ENCODE measurements at places on chromosomes 16 and 17.

GRCh38 chr17:78044280-78044835 is 84.2 kb downstream of the TMC6 start:
- no peak for DNase-seq

- DNase-seq = no peak
Observed at GRCh38 chr16:69865701-69866100, 85.4 kb upstream of the CLEC18A start.

DNA sequence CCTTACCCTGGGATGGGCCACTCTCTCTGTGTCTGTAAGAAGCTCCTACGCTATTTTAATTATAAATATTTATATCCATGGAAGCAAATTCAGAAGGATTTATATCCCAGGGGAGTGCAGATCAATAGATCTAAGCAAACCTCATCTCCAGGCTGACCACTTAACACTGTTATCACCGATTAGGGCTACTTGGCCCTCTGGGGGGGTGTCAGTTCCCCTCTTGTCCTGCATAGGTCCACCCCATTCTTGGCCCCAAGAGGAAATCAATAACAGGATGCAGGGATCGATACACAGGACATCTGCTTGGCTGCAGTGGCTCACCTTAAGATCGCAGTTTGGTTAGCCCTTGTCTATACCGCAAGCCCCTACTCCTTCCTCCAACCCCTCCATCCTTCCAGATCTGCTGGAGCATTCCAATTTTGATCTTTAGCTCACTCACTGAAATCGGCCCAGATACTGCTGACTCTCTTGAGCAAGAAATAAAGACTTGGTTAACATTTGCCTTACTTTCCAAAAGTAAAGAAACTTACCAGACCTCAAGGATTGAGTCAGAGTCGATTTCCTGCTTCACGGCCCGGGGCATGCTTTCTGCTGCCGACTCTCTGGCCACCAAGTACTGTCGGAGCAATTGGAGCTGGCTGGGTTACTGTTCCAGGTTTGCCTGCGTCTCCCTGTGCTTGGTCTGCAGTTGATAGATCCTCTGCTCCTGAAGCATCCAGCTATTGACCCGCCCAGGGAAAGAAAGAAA is 112.3 kb upstream of the PMFBP1 start:
- no peak for DNase-seq

- no peak for DNase-seq
Observed at GRCh38 chr16:54974367-54974766, 43.7 kb downstream of the IRX5 start.

DNA sequence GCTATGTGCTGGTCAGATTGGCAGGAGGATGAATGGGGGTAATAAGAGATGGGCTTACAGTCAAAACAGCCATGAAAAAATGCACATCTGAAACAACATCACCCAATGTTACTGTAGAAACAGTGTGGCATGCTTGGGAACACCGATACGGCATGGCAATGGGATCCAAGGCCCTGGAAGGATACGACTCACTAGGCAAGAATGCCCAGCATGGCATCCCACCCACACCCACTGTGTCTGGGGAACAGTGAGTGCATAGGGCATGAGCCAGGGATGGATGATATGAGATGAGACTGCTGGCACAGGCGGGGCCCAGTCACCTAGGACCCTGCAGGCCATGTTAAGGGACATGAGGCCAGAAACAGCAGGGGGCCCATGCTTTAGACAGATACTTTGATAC is 11.5 kb downstream of the TRIM25 start:
- DNase-seq = no peak

GRCh38 chr17:57403236-57403635 is 146.9 kb downstream of the MSI2 start:
- DNase-seq = no peak

DNA sequence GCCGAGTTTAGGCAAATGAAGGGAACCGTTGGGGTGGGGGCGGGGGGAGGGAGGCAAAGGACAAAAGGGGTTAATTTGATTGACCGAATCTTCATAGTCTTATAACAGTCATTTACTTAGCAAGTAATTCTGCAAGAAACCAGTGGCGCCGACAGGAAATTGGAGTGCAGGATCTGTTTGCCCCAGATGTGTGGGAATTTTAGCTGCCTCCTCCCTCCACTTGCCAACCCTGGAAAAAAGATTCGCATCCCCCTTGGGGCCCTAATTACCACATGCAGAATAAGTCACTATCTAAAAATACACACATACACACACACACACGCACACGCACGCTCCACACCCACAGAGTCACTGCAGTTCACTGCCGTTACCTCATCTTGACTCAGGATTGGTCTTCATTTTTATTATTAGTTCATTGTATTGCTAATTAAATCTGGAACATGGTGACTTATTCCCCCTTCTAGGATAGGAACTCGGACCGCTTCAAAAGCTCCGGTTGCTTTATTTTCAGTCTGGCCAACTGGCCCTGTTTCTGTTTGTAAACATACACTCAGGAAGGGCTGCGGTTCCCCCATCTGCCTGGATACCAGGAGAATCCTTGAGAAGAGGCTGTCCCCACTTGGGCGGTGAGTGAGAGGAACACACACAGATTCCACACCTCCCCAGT is 241.6 kb upstream of the SALL1 start:
- DNase-seq = peak; percentile 51

GRCh38 chr16:72568502-72568901 is 396.5 kb upstream of the PMFBP1 start:
- no peak for DNase-seq

DNA sequence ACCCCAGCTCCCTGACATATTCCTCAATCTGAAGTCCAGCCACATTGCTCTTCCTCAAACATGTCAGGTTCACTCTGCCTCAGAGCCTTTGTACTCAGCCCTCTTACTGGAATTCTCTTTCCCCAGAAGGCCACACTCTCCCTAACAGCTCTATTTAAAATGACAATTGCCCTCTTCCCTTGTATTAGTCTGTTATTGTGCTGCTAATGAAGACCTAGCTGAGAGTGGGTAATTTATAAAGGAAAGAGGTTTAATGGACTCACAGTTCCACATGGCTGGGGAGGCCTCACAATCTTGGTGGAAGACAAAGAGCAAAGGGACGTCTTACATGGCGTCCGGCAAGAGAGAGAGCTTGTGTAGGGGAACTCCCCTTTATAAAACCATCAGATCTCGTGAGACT is 46.0 kb downstream of the HS3ST2 start:
- DNase-seq = no peak

GRCh38 chr17:2040942-2041560 is 771 bp upstream of the OVCA2 start:
- DNase-seq = no peak

DNA sequence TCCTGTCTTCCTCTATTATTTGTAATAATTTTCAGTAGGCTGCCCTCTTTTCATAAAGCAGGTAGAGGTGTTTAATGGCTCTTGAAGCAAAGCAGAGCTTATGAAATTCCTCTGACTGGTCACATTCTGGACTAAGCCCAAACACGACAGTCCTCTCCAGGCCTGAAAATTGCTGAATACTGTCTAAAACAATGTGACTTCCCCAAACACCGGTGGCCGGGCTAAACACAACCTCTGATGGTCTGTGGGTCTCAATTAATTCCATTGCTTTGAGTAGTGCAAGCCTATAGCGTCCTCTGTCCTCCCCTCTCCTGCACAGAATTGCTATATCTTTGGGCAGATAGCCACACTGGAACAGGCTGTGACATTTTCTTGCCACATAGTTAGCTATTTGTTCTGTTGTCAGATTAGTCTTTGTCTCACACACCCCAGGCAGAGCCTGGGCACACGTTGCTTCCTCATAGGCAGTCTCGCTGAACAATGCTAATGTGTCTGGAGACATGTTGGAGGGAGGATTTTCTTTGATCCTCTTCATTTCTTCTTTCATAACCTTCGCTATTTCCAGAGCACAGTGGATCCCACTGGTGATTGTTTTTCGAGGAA is 10.8 kb upstream of the SLFN12L start:
- no peak for DNase-seq

DNA sequence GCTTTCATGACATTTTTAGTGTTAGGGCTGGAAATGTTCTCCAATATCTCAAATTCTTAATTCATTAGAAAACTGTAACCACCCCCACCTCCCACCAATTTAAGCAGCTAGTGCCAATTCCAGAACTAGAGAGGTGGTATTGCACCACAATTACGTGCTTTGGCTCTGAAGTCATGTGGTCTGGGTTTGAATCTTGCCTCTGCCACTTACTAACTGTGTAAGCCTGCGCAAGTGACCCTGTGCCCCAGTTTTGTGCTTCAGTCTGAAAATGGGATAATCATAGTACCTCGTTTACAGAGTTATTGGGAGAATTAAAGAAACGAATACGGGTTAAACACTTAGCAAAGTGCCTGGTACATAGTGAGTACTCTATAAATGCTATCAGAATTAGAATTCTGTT is 14.2 kb upstream of the MPHOSPH6 start:
- DNase-seq = no peak

DNA sequence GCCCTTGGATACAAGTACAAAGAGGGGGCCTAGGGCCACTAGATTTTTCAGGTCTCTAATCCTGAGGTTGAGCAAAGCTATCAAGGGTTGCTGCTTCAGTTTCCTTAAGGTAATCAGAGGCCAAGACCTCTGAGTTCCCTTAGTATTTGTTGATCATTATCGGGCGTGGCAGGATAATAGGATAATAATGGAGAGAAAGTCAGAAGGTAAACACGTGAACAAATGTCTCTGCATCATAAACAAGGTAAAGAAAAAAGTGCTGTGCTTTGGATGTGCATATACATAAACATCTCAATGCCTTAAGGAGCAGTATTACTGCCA is 41.5 kb upstream of the YPEL2 start:
- no peak for DNase-seq

All from eye (tissue), 1 donor.